Right lobe of liver (tissue), 6 donors: ENCODE measurements at places on chromosomes 16 and 17. TPM values are rescaled to one million over a fixed set of nuclear protein-coding genes. Genes with fewer than 3 reads are reported as not detected.

GRCh38 chr16:1961651-1962067 lies 2.3 kb downstream of the NDUFB10 start:
- no peak for DNase-seq

- DNase-seq: no peak
These were observed 5.8 kb downstream of the THOC6 start for GRCh38 chr16:3029491-3030221.

GRCh38 chr17:27452828-27453227 lies 3.4 kb upstream of the KSR1 start:
- DNase-seq: no peak

DNA sequence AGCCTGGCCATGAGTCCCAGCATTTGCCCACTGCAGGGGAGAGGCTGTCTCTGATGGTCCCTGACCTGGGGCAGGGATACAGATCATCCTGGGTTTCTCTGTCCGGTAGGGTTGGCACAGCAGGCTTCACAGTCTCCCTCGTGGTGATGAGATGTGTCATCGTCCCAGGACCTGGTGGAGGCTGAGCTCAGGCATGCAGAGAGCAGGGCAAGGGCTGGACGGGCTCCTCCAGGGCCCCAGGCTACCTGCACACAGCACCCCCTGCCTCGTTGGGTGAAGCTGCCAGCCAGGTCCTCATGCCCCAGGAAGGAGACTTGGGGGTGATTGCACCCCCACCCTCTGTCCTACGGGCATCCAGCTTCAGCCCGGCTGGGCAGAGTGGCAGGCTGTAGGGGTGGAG lies 155.8 kb upstream of the GSE1 start:
- DNase-seq: no peak

DNA sequence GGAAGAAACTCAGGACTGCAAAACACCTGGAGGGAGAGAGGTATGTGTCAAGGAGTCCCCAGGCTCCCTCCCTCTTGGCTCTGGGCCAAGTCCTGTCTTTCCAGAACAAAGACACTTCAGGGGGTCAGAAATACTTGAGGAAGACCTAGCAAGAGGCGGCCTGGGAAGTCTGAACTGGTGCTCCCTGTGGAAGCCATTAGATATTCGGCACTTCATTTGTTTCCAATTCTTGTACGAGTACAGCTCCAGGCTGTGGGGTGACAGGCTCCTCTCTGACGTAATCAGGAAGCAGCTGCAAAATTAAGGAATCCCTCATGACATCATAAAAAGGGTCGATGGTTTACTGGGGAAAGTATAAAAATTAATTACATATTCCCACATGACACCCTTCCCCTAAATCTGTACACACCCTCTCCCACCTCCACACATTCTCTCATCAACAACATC lies 108.7 kb downstream of the SMG6 start:
- DNase-seq: no peak

DNA sequence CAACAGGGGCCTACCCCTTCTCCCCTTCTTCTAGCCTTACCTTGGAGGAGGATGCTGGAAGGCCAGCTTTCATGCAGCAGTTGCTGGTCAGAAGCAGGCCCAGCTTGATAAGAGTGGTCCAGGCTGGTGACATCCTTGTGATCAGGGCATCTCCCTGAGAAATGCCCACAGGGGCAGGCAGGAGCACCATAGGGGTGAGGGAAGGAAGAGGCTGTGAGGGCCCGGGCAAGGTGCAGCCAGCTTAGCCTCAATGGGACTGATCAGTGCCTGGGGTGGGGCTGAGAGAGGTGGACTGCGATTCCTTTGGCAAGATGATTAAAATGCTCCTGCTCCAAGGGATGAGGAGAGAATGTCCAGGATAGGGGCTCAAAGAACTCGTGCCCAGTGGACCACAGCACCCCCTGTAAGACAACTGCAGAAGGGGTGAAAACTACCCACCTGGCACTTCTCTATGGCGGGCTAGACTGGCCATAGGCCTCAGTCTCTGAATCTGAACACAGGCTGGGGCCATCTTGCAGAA lies 9.5 kb upstream of the GALK1 start:
- no peak for DNase-seq

DNA sequence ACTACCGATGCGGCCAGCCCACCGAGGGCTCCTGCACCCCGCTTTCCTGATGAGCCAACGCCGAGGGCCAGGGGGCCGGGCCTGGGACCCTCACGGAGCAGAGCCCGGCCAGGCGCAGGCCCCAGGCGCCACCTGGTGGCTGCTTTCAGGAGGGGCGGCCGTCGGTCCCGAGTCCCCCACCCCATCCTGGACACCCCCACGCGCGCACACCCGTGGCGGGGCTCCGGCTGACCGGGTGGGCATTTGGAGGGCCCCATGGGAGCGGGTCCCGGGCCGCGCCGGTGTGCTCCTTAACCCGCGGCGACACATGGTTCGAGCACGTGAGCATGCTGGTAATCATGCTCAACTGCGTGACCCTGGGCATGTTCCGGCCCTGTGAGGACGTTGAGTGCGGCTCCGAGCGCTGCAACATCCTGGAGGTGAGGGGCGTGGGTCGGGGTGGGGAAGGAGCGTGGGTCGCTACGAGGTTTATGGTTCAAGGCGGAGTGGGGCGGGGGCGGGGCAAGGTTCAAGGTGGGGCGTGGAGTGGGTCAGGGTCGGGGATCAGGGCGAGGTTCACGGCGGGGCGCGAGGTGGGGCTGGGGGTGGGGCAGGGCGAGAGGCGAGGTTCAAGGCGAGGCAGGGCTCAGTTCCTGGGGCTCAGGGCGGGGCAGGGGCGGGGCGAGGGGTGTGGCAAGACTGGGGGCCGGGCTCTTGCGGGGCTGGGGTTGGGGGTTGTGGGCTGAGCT lies 30.2 kb downstream of the TPSG1 start:
- DNase-seq: no peak

DNA sequence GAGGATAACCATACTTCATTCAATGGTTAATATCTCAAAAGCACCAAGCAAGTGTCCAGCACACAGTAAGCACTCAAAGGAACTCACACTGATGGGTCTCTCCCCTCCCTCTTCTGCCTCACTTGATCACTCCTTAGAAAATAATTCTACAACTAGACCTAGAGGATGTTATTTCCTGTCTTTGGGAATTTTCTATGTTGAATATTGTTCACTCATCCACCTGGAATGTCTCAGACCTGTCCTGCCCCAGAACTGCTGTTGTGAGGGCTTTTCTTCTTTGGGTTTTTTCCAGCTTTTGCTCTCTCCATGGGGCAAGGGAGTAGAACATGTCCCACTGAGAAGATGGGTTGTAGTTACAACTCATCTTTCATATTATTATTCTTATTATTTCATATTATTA lies 25.3 kb downstream of the NXPH3 start:
- no peak for DNase-seq

DNA sequence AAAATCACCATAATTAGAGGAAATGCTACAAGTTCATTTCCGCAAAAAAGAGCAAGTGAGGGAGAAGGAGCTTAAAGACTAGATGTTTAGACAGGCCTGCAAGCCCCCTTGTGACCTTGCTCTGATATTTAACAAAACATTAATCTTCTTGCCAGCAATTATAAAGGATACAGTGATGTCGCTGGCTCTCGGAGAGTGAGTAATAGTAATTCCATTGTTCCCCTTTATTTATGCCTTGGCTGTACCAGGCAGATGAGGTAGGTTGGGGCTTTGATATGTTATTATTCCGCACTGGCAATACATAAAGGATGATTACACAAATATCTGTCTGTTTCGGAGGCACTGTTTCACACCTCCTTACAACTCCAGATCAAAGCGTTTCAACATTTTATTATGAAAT lies 204.8 kb upstream of the SALL1 start:
- no peak for DNase-seq

DNA sequence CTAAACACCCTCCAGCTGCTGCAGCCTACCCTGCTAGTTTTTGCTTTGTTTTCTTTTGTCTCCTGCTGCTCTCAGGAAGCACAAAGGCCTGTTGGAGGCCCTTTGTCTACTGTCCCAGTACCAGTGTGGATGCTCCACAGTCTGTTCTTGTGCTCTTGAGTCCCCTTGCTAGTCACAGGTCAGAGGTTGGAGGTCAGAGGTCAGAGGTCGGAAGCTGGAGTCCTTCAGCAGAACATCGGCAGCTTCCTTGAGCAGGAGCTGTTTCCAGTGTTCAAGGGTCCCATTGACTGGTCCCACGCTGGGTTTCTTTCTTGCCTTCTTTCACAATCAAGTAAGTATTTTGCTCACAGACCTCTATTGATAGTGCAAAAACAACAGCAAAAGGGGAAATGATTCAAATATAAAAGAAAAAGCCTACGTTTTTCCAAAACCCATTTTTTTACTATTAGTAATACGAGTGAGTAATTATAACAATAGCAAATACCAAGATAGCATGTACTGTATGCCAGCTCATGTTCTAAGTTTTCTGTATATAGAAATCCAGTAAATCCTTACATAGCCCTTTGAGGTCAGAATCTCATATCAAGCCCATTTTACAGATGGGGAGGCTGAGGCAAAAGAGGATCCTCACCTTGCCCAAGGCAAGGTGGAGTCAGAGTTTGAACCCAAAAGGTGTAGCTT lies 10.9 kb upstream of the IL34 start:
- no peak for DNase-seq

DNA sequence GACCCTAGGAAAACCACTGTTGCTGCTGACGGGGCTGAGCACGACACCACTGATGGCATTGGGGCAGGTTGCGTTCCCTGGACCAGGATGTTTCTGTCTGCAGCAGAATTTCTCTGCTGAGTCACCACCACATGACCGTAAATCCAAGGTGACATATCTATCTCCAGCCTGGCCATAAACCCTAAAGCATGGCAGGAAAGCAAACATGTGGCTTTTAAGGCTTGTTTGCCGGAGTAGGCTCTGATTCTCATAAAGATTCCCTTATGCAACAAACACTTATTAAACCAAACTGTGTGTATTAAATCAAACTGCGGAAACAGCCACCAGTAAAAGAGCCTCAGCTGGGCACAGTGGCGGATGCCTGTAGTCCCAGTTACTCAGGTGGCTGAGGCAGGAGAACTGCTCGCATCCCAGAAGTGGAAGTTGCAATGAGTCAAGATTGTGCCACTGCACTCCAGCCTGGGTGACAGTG lies 17.3 kb downstream of the MPHOSPH6 start:
- DNase-seq: no peak

GRCh38 chr17:4807605-4808377 lies 839 bp downstream of the PLD2 start:
- no peak for DNase-seq

DNA sequence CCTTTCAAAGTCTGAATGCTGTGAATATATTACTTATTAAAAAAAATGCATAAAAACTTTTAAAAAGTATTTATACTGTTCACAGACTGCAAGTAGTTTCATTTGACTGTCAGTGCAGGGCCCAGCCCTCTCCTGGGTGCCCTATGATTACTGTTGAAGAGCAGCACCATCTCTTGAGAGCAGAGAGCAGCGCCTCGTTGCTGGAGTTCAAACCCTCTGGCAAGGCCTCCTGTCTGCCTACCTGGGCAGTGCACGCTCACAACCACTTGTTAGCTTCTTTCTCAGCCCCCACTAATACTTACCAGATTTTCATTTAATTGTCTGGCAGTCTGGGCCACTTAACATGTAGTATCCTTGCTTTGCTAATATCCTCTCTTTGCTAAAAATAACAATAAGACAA lies 233.4 kb downstream of the PHKB start:
- no peak for DNase-seq

DNA sequence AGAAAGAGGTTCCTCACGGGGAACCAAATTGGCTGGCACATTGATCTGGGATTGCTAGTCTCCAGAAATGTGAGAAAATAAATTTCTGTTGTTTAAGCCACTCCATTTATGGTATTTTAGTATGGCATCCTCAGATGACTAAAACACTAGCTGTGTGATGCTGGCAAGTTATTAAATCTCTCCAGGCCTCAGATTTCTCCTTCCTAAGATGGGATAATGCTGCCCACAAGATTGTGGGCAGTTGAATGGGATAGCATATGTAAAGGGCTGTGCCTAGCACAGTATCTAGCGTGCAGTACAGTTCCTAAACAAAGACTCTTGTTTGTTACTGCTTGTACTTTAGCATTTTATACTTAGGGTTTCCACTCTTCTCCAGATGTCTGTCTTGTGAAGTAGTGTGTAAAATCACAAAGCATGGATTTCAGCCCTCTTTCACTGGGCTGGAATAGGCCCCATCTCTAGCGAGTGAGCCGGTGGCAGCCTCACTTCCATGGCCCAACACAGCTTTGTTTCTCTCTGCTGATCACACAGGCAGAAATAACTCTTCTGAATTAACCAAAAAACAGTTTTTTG lies 38.2 kb upstream of the PHAF1 start:
- DNase-seq: no peak

DNA sequence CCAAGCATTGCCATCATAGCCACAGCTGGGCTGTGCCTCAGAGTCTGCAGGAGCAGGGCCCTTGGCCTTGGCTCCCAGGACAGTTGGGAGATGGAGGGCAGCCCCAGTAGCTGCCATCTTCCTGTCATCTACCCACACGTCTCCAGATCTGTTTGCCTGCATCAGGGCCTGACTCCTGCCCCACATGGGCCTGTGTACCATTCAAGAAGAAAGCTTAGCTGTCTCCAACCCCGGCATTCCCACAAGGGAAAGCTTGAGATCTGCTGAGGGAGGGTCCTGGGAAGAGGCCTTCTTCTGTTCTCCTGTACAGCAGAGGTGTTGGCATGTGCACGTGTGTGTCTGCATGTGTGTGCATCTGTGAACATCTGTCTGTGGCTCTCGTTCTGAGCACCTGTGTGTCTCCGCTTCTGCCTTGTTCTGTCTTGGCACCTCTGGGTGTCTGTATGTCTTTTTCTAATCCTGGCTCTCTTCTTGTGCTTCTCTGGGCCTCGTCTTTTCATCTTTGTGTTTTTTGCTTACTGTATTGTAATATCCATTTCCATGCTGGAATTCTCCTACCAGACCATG lies 122.2 kb downstream of the MRM1 start:
- no peak for DNase-seq

The TENT4B gene
- 13.2 TPM for total RNA-seq

The OR2C1 gene
- not detected for total RNA-seq

The CPNE7 gene
- 0.86 TPM for total RNA-seq

The TEX14 gene
- not detected for total RNA-seq

The TMEM238L gene
- total RNA-seq: not detected

The CTRB1 gene
- total RNA-seq: not detected

The RAC3 gene
- total RNA-seq: 9.0 TPM

The CYGB gene
- 4.1 TPM for total RNA-seq

The C16orf95 gene
- total RNA-seq: 2.2 TPM
